ENCODE measurements at places on chromosomes 7 and 10. TPM values are rescaled to one million over a fixed set of nuclear protein-coding genes. Genes with fewer than 3 reads are reported as not detected.

Gene KLF14
- 0.01 TPM for polyA plus RNA-seq

Gene TDRD1
- polyA plus RNA-seq, result 0.33 TPM

Gene RTKN2
- 2.2 TPM for polyA plus RNA-seq

DNA sequence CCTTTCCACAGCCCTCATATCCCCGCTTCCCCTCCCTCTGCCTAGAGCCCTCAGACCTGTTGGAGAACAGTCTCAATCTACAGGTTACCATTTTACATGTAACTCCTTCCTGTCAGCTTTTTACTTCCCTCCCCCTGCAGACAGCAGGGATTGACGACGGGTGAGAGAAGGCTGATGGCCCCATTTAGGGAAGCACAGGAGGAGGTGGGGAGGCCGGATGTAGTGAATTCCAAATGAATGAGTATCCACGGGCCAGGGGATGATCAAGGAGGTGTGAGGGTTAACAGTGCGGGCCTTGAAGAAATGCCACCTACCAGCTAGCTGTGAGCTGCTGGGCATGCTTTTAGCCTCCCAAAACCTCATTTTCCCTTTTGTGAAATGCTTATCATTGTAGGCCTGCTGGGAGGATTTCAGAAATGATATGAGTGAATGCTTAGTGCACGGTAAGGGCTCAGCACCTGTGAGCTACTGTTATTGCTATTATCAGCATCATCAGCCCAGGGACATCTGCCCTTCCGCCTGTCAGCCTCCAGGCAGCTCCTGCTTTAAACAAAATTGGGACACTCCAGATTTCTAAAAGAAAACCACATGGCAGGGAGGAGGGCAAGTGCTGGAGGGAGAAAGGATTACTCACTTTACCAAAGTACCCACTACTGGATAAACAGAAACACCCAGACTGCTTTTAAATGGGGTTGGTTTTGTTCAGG, 6.5 kb upstream of the NANOS1 start:
- no peak for DNase-seq

- DNase-seq, result no peak
These were observed 1118.0 kb upstream of the C7orf33 start for GRCh38 chr7:147472556-147472955.

Gene TRA2A
- polyA plus RNA-seq, result 92.6 TPM

- no peak for DNase-seq
These were observed 5.0 kb downstream of the SEPTIN7 start for GRCh38 chr7:35805876-35806275.

DNA sequence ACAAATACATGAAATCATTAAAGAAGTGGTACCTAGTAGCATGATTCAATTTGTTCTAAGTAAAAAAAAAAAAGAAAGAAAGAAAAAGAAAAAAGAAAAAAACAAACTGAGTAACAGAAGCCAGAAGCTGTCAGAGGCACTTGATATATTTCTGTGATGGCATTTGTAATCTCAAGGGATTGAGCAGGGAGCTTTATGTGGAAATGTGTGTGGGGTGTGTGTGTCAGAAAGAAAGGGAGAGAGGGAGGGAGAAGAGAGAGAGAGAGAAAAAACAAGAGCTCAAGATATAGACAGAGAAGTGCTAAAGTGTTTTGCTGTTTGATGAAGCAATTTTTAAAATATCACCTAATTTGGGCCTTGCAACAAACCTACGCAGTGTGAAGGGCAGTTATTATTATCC, 357.6 kb upstream of the PCDH15 start:
- DNase-seq, result no peak

DNA sequence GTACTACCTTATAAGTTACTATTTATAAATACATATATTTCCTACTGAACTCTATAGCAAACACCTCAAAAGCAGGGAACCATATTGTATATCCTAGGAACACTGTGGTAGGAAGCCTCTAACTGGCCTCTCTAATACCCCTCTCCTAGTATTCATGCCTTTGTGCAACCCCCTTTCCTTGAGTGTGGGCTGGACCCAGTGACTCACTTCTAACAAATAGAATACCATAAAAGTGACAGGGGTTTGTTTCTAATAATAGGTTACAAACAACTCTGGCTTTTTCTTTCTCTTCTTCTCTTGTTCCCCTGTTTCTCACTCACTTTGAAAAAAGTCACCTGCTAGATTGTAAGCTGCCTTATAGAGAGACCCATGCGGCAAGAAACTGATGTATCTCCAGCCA, 51.6 kb upstream of the MACC1 start:
- no peak for DNase-seq

- DNase-seq, result no peak
These were observed 228.7 kb upstream of the KLF6 start for GRCh38 chr10:4013651-4014121.

DNA sequence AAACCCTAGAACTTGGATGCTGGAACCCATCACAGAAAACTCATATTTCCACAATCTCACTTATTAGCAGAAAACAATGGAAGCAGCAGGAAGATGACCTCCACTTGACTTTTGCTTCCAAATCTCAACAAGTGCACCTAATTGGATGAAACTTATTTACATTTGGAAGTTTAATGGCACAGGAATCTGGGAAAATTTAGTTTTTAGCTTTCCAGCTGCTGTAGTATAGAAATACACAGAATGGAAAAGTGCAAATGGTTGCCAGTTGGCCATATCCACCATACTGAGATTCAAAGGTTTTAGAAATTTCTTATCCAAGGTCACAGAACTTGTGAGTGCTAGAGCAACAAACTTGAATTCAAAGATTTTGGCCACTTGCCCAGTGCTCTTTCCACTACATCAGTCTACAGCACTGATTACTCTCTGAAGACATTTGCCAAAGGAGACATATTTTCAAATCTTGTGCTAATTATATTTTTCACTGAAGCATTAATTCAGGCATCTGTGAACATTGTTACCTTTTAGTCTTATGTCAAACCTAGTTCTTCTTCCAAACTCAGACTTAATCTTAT, 9.3 kb upstream of the AHR start:
- no peak for DNase-seq

GRCh38 chr10:89901895-89902294, 200.5 kb downstream of the KIF20B start:
- no peak for DNase-seq

GRCh38 chr7:39609113-39609934, 14.0 kb upstream of the RALA start:
- DNase-seq, result no peak

Gene IRF5
- polyA plus RNA-seq, result 0.78 TPM

Gene MYL10
- not detected for polyA plus RNA-seq

DNA sequence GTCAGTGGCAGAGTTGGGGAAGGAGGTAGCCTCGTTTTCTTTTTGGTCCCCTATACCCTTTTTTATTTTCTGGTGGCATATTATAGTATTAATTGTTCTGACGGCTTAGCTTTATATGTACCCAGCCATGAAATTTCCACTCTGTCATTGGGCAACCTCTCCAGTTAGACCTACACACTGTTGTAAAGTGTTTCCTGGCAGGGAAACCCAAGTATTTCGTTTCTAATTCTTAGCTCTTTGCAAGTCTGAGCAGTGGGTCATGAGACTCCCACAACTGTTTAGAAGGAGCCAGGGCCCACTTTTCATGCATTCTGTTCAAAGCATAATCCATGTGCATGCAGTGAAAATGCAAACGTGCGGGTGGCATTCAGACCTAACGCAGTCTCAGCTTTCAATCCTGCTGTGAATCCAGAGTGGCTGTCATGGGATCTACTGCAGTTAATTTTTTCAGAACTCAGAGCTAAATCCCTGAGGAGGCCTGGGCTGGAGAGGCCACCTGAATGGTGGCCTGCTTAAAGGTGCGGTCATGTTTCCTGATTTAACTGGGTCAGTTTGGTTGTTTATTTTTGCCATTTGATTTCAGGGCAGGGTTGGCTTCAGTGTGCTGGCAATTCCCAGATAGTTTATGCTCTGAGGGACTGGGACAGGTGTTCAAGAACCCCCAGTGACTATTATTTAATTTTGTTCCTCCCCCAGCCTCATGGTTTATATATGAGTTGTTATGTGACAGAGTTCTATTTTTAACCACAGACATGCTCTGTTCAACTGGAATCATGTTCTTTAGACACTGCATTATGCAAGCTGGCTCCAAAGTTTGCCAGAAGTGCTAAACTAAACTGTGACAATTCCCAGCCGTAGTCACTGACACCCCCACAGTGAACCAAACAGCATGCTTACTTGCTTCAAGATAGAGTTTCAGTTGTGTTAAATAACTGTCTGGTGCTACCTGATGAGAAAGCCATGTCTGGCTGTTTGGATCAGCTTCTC, 27.4 kb upstream of the SYPL1 start:
- no peak for DNase-seq

DNA sequence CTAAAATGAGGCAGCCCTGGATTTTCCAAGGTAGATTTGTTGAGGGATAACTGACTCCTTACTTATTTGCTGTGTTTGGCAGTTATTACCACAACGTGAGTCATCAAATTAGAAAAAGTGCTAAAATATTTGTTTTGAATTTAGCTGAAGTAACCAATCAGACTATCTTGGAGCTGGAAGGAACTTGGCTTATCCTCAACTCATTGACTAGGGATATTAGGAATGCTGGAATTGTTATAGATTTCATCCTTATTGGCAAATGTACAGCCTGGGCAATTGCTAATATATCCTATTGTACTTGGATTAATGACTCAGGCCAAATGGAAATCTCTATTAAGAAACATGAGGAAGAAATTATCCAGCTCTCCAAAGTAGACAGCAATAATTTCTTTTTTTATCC, 1189.0 kb upstream of the LRRN3 start:
- no peak for DNase-seq

- DNase-seq, result no peak
These were observed 30.0 kb upstream of the LANCL2 start for GRCh38 chr7:55335151-55335550.

DNA sequence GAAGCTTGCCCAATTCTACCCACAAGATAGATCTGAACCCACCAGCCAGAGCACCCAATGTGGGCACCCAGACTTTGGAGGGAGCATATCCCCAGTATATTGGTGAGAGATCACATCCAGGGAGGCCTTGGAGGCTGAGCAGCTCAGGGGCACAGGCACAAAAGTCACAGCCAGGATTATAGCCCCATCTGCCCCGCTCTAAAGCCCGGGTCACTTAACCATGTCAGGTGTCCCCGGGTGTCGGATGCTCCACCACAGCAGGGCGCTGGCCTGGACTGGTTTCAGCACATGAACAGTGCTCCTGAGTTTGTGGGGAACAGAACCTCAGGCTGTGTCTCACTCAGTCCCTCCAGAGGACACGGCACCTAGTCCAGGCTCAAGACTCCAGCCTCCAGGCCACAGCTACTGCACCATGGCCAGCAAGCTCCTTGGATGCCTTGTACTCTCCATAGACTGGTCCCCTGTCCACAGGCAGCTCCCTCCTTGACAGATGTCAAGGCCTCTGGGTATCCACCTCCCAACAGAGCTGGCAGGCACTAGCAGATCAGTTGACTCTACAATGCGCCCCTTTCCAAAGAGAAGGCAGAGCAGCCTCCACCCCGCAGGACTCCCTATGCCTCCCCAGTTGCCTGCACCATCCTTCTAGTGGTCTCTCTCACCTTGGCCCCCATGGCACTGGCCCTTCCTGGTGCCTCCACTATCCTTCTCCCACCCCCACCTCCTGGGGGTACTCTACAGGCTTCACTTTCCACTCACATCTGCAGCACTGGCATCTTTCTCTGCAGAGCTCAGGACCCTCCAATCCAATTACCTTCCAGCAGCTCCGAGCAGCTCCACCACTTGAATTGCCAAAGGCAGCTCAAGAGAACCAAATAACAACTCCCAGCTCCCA, 306.0 kb downstream of the GRID1 start:
- DNase-seq, result no peak

Gene MRLN
- not detected for polyA plus RNA-seq

- DNase-seq, result no peak
These were observed 24.8 kb downstream of the WDR86 start for GRCh38 chr7:151384776-151385625.

- DNase-seq, result no peak
These were observed 32.0 kb downstream of the PTEN start for GRCh38 chr10:87895430-87895829.

DNA sequence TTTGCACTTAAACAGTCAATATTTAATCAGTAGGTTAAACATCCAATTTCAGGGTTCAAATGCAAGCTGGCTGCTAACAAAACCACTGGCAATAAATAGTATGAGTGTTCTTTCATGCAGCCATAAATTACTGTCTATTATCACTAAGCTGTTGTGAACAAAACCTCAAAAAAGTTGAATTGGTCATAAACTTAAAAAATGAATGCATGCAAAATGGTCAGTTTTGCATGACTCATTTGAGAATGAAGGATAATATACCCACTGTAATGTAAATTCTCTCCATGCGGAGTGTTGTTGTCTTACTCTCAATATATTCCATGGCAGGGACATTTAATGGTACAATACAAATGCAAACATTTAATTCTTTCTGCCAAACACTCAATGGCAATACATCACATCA, 226.4 kb downstream of the MAGI2 start:
- DNase-seq, result no peak

Gene CUTC
- polyA plus RNA-seq, result 24.3 TPM

Gene DIP2C
- polyA plus RNA-seq, result 2.0 TPM

Gene MMD2
- polyA plus RNA-seq, result not detected

- no peak for DNase-seq
These were observed 7.2 kb upstream of the GRID1 start for GRCh38 chr10:86373828-86374227.

- DNase-seq, result no peak
These were observed 49.8 kb upstream of the FAM171A1 start for GRCh38 chr10:15420858-15421257.

DNA sequence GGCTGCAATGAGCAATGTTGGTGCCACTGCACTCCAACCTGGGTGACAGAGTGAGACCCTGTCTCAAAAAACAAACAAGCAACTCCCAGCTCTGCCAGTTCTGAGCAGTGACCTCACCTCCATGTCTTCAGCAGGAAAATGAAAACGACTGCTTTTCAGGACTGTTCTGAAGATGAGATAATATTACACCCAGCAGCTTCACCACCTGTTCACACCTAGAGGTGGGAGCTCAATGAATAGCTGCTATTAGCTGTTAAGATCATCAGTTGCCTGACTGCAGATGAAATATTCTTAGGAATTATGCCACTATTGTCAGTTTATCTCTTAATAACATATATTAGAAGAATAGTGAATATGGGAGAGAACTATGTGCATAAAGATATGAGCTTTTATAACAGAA, 48.4 kb upstream of the CYTH3 start:
- no peak for DNase-seq

- no peak for DNase-seq
These were observed 22.6 kb downstream of the PNPLA8 start for GRCh38 chr7:108503112-108504026.

Gene VSTM4
- polyA plus RNA-seq, result not detected

Gene MYH16
- 2.2 TPM for polyA plus RNA-seq

DNA sequence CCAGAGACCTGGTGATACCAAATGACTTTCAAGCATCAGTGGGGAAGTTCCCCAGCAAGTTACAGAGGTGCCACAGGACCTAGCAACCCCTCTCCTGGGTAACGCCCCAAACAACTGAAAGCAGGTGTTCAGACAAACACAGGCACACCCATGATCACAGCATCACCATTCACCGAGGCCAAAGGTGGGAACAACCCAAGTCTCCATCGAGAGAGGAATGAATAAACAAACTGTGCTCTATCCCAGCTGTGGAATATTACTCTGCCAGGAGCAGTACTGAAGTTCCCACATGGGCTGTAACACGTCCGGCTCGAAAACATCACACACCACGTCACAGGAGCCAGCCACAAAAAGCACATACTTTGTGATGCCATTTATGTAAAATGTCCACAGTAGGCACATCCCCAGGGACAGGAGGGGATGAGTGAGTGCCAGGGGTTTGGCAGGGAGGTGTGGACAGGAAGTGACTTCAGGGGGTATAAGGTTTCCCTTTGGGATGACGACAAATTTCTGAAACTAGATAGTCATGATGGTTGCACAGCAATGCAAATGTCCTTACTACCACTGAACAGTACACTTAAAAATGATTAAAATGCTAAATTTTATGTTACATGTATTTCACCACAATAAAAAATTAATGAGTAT, 222.8 kb downstream of the TNS3 start:
- no peak for DNase-seq
